Jurkat, Clone E6-1 (cell line): ENCODE measurements at places on chromosomes 1 and 21.

- no peak for DNase-seq
These were observed 411.4 kb downstream of the HLX start for GRCh38 chr1:221290669-221291068.

- DNase-seq, result no peak
These were observed 110.2 kb downstream of the NAV1 start for GRCh38 chr1:201648907-201649721.

- DNase-seq, result no peak
These were observed 27.1 kb downstream of the KCNK1 start for GRCh38 chr1:233641029-233641428.

DNA sequence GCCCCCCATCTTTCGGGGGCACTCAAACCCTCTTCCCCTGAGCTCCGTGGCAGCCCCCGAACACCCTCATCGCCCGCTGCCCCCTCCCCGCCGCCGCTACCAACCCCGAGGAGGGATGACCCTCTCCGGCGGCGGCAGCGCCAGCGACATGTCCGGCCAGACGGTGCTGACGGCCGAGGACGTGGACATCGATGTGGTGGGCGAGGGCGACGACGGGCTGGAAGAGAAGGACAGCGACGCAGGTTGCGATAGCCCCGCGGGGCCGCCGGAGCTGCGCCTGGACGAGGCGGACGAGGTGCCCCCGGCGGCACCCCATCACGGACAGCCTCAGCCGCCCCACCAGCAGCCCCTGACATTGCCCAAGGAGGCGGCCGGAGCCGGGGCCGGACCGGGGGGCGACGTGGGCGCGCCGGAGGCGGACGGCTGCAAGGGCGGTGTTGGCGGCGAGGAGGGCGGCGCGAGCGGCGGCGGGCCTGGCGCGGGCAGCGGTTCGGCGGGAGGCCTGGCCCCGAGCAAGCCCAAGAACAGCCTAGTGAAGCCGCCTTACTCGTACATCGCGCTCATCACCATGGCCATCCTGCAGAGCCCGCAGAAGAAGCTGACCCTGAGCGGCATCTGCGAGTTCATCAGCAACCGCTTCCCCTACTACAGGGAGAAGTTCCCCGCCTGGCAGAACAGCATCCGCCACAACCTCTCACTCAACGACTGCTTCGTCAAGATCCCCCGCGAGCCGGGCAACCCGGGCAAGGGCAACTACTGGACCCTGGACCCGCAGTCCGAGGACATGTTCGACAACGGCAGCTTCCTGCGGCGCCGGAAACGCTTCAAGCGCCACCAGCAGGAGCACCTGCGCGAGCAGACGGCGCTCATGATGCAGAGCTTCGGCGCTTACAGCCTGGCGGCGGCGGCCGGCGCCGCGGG, 837 bp downstream of the FOXD3 start:
- DNase-seq, result peak; percentile 18

DNA sequence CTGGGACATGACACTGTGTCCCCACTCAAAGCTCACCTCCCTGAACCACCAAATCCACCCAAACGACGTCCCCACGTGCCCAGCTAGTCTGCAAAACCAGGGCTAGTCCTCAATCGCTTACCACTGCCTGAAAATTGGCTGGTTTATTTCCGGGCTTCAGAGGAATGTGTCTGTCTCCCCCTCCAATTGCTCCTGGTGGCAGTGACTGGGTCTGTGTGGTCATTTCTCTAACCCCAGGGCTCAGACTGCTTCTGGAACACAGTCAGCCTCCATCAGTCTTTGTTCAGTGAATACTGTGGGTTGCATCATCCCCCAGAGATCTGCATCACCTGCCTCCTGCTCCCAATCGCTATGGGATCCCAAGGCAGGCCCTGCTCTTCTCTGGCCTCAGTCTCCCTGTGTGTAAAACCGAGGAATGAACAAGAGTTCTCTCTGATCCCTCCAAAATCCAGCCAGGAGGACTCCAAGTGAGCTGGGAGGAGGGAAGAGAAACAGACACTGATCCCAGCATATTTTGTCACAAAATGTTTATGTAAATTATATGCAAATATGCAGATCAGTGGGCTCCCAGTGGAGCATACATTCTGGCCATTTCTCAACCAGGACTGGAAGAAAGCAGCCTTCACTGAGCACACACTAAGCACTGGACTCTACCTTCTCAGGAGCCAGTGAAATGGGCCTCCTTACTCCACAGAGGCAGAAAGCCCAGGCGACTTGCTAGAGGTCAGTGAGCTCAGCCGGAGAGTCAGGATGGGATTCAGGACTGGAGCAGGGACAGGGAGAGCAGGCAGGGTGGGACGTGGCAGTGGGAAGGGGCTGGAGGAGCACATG, 20.9 kb downstream of the SDC3 start:
- no peak for DNase-seq

GRCh38 chr1:147769106-147769505, 8.7 kb upstream of the GJA5 start:
- no peak for DNase-seq

DNA sequence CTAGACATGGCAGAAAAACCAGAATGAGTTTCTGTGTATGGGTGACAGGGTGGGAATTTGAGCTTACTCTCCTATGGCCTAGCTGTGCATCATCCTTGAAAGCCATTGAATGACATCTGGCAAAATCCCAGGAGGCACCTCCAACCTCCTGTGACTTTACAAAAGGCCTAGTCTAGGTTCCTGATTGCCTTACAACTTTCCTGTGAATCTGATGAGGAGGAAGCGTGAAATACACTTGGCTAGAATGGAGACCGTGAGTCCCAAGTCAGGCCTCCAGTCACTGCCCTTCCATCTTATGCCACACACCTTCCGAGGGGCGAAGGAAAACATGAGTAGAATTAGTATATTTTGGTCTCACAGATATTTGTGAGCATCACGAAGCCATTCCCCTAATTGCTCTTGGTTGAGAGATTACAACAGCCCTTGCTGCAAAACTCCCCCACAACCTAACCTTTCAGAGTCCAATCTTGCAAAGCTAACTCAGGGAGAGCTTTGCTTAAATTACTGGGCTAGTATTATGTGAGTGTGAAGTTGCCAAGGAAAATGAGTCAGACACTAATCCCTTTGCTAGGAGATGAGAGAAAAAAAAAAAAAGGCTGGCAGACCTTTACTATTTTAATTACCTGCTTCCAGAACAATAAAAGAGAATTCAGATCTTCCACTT, 36.3 kb upstream of the PAXBP1 start:
- no peak for DNase-seq
